Right renal pelvis (tissue), 4 donors: ENCODE measurements at places on chromosomes 12 and 14.

GRCh38 chr12:82510386-82510785 is 152.1 kb downstream of the METTL25 start:
- DNase-seq: no peak

GRCh38 chr12:226401-226800 is 12.4 kb upstream of the SLC6A12 start:
- no peak for DNase-seq

- DNase-seq: no peak
Observed at GRCh38 chr12:111022386-111022785, 102.0 kb upstream of the MYL2 start.

- no peak for DNase-seq
Observed at GRCh38 chr14:104140213-104140462, 1.8 kb downstream of the KIF26A start.

GRCh38 chr12:109719123-109720022 is 5.7 kb downstream of the FAM222A start:
- DNase-seq: no peak

- DNase-seq: no peak
Observed at GRCh38 chr12:52062167-52063081, 7.4 kb upstream of the ATG101 start.

DNA sequence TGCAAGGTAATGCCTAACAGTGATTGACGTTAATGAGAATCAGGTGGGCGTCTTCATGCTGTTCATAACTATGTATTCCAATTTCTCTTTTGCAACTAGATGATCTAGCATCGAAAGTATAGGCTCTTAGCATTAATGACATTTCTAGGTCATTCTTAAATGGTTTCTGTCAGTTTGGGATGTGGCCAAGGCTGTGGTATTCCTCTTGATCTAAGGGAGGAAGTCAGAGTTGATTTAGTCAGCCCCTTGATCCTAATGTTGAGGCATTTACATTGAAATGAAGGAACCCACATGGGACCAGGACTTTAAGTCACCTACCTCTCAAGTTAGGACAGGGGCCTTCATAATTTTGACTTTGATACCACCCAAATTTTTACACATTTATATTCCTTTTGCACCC is 448.1 kb downstream of the NPAS3 start:
- DNase-seq: no peak

- no peak for DNase-seq
Observed at GRCh38 chr14:96567289-96567899, 65.2 kb downstream of the PAPOLA start.

GRCh38 chr14:103290056-103290455 is 44.0 kb upstream of the EIF5 start:
- DNase-seq: no peak

GRCh38 chr14:66300886-66301285 is 185.3 kb upstream of the CCDC196 start:
- no peak for DNase-seq

DNA sequence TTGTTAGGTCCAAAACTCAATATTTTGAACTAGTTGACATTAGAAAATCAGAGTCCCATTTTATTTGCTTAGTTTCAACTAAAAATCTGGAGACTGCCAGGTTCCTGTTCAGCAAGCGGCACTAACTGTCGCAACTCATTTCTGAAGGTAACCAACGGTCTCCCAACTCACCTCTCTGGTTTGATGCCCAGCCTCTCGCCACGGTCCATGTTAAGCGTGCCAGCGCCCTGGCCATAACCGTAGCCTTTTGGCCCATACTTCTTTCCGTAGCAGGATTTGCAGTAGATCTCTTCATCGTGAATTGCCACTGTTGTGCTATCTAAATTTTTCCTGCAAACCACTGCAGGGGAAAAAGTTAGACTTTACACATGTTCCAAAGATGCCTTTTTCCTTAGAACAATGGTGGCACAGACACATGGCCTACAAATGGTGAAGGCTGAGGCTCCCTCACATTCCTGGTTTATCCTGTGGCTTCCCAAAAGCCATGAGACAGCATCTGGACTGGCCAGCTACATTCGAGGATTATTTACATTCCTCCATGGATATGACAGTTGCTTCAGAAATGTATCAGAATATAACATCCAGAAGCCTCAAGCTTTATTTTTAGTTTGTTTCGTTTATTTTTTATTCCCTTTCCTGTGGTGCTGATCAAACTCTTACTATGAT is 15.7 kb downstream of the CSRP2 start:
- no peak for DNase-seq

GRCh38 chr14:99288948-99289347 is 17.0 kb upstream of the BCL11B start:
- DNase-seq: no peak

DNA sequence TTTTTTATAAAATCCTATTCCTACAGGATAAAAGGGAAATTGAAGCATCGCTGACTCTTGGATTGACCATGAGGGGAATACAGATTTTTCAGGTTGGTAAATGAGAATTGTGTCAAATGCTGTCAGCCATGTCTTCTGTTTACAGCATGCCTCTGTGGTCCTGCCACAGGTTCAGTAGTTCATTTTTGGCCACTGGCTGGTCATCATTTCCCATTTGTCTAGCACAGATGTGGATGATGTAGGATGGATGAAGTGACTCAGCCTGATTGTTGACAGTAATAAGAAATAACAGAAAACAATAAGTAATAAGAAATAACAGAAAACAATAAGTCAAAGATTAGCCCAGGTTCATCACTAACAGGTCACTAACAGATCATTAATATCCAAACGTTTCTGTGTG is 59.8 kb downstream of the FRMD6 start:
- DNase-seq: no peak
